Activated naive CD4-positive, alpha-beta T cell (primary cell): ENCODE measurements at places on chromosomes 4 and X.

- no peak for DNase-seq
These were observed 333.3 kb downstream of the ANK2 start for GRCh38 chr4:113382704-113383103.

GRCh38 chr4:100898844-100899243, 381.0 kb upstream of the EMCN start:
- DNase-seq, result no peak

DNA sequence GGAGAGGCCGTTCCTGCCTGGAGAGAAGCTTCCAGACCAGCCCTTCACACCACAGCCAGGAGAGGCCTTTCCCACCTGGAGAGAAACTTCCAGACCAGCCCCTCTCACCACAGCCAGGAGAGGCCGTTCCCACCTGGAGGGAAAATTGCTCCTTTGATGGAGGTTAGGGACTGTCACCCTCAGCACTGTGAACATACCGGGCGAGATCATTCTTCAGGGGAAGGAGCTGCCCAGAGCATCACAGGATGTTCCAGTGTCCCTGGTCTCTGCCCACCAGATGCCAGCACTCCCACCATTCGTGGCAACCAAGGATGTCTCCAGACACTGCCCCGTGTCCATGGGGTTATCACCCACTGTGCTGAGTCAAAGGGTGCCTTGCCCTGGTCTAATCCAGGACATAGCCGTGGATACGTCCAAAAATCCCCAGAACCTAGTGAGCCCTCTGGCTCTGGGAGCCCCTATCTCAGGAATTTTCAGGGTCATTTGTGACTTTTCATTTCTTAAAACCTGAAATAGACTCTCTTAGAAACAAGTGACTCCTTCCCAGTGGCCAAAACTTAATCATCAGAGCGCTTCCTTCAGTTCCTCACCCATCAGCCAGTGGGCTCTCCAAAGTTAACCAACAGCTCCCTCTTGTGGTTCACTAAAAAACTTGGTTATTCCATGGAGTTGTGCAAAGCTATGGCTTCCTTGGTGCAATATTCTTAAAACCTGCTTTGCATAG, 80.2 kb downstream of the CRMP1 start:
- DNase-seq, result no peak

DNA sequence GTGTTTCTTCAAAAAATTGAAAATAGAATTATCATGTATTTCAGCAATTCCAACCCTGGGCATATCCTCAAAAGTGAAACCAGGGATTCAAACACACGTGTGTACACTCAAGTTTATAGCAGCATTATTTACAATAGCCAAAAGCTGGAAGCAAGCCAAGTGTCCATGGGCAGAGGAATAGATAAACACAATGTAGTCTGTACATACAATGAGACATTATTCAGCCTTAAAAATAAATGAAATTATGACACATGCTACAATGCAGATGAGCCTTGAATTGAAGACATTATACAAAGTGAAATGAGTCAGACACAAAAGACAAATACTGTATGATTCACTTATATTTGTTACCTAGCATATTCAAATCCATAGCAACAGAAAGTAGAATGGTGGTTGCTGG, 853.4 kb downstream of the STIM2 start:
- no peak for DNase-seq

GRCh38 chr4:57093845-57094831, 16.0 kb downstream of the IGFBP7 start:
- no peak for DNase-seq
